ENCODE measurements at places on chromosomes 3 and 15.

DNA sequence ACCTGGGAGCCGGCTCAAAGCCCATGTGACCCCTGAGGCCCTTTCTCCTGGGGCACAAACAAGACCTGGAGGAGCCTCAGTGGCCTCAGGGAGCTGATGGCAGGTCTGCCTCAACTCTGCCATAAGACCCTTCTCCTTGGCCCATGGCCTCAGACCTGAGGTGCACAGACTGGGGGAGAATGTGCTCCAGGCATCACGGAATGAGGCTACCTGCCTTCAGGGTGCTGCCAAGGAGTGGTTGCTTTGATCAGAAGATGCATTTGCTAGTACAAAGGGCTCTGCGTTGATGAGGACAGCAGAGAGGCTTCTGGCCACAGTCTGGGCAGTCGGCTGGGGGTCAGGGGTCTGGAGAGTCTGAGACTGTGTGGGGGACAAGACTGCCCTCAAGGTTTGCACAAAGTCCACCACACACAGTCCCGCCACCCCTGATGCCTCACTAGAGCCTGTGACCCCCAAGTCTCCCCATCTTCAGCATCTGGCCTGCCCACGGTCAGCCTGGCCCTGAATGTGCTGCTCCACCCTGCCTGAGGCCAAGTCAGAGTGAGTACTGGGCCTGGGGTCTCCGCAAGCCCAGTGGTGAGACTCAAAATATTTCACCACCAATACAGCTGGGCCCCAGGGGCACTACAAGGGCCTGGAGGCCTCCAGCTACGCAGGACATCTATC lies 26.6 kb downstream of the ALDH1L1 start:
- DNase-seq: no peak

DNA sequence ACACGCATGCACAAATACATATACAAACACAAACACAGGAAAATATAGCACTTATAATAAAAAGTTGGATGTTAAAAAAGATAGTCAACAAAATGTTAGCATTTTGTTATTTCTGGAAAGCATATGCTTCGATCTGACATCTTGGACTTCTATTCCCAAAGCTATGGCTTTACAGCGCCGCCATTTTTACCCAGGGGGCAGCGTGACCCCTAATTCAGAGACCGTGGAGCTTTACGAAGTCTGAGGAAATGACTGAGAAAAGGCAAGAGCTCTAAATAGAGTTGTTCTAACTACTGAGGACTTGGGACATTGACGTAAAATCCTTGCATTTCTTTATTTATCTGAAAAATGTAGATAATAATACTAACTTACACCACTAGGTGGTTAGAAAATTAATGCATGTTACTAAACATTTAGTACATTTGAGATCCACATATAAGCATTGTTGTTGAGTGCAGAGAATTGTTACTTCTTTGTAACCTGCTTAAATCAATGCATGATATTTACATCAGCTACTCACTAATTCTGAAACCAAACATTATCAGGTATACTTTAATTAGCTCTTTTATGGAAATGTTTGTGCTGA lies 155.4 kb downstream of the TP63 start:
- DNase-seq: no peak

- no peak for DNase-seq
Measured at GRCh38 chr3:171770689-171771620, 39.3 kb downstream of the PLD1 start.

- no peak for DNase-seq
Measured at GRCh38 chr3:56782215-56782614, 19.5 kb downstream of the ARHGEF3 start.

DNA sequence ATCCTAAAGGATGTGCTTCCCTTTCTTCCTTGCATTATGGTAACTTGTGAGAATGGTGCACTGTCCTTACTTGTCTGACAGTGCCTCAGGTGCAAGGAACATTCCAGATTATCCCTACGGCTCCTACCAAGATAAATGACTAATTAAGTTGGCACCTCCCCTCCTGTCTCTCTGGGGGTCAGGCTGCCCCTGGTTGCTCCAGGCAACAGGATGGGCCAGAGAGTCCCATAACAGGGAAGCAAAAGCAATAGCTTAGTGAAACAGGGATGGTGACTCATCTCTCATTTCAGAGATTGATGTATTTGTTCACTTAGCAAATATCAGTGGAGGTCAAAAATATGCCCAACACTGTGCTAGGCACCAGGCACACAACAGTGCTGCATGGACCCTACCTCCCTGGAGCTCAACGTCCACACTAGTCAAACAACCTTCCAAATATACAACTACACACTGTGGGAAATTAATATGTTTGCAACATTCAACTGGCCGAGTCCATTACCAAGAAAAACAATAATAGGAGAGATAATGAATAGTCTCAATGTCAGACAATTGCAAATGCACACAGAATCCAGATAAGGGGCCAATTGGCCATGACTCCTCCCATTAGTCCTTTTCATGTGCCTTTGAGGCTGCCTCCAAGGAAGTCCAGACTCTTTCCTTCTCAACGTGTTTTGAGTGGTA lies 249.0 kb downstream of the TLE3 start:
- DNase-seq: no peak

GRCh38 chr15:71131601-71132362 lies 16.5 kb downstream of the THSD4 start:
- DNase-seq: no peak

GRCh38 chr3:66638717-66639116 lies 137.9 kb upstream of the LRIG1 start:
- no peak for DNase-seq

GRCh38 chr15:41180206-41180789 lies 50.3 kb downstream of the EXD1 start:
- no peak for DNase-seq

DNA sequence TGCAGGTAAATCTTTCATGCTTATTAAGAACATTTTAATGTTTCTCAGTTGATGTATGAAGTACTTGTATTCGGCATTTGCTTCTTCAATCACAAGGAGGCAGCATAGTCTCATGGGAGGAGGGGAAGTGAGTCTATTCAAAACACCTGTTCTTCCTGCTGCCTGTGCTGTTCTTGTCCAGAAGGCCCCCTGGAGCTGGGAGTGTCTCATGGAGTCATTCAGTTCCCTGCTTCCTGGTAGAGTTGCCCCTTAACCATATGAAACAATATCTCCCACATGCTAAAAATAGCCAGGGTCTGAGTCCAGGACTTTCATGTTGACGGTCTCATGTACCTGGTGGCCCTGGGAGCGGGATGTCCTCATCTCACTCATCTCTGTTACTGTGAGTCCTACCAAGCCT lies 15.5 kb upstream of the PPP1R2 start:
- no peak for DNase-seq

GRCh38 chr3:189474944-189475343 lies 156.2 kb upstream of the TP63 start:
- DNase-seq: no peak

DNA sequence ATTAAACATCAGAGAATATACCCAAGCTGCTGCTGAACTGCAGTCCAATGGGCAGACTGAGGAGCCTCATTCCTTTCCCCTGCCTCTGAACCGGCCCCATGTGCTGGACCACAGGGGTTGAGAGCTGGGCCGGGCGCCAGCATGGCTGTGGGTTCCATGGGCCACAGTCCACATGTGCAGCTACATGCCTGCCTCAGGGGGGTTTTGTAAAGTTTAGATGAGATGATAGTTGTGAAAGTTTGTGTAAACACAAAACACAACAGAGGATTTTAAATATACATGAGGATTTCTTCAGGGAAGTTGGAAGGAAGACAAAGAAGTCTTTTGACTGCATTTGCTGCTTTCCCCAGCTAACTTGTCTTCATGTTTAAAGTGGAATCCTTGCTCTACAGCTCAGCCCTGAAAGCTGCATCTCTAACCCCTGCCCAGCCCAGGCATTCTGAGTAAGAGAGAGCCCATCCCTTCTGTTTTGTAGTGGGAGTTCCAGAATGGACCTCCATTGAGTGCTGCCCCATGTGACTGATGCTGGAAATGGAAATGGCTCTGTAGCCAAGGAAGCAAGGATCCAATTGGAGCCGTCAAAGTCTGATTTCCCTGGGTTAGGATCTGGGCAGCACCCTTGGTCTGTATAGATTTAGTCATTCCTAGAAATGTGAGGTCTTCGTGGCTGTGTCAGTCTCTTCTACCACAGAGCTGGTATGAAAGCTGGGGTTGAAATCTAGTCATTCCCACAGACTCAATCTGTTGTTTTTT lies 17.5 kb downstream of the SLC12A8 start:
- DNase-seq: no peak

DNA sequence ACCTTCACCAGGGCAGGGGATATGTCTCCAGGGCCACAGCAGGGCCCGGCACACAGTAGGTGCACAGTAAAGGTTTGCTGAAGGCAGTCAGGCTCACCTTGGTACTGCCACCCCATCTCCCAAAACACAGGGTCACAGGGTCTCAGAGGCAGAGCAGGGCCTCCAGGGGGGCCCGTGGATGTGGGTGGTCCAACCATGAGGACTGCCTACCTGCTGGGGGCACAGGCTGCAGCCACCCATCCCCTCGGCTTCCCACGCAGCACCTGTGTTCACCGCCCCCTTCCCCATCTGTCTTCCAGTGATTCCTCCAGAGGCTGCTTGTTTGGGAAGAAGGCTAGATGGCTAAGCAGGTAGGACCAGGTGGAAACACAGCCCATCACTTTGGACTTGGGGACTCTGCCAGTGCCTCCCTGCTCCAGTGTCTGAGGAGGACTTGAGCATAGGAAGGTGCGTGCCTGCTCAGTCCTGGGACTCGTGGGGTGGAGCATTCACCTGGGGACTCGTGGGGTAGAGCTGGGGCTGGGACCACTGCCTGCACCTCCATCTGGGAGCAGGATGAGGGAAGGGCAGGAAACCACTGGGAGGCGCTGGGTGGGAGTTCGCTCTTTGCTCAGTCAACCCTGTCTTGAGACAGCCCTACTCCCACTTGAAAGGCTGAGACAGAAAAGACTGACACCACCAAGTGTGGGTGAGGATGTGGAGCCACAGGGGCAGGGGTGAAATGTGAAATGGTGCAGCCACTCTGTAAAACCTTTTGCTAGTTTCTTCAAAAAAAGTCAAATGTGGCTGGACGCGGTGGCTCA lies 18.8 kb upstream of the PLXND1 start:
- DNase-seq: no peak

DNA sequence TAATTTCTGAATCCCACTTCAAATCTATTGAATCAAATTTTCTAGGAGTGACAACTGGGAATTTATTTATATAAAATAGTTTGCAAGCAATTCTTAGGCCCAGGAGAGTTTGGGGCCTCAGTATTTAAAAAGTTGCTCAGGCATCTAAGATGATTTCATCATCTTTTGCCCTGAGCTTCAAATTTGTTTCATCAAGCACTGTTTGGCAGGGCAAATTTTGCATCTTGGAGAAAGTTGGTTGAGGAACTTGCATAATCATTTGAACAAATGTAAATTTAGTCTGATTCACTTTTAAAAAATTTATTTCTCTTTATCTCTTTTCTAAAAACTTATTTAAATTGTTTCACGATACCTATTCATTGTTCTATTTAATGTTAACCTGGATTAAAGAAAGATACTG lies 702.8 kb downstream of the SI start:
- no peak for DNase-seq

DNA sequence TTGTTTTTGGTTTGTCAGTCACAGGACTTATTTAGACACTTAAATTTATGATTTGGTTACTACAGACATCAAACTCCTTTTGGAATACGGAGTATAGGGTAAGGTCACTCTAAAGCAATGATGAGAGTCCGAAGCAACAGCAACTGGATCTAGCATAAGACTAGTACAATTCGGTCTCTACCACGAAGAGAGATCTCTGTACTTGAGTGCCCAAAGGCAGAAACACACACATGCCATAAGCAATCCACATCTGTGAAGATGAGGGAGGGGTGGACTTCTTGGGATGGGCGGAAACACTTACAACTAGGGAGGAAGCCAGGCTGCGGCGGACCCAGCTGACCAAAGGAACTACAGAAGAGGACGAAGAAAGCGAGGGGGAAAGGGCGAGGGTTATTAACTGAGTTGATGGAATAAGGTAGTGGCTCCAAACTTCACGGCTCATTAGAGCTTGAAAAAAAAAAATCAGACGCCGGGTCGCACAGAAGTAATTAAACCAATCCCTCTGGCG lies 595 bp downstream of the DPH6 start:
- DNase-seq: peak; percentile 5

GRCh38 chr3:77042882-77043281 lies 3.0 kb downstream of the ROBO2 start:
- DNase-seq: no peak

GRCh38 chr3:35718921-35719320 lies 79.6 kb downstream of the ARPP21 start:
- DNase-seq: no peak

DNA sequence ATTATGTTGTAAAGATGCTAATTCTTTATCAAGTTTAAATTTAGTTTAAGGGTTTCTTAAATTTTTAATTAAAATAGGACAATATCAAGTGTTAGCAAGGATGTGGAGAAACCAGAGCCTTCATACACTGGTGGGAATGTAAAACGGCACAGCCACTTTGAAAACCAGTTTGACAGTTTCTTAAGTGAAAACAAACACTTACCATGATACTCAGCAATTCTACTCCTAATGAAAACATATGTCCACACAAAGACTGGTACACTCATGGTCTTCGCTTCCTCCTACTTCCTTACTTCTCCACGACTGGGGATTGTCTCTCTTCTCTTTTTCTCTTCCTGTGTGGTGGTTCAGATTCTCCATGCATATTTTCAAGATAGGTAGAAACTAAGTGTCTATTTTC lies 9.2 kb downstream of the SKIC8 start:
- no peak for DNase-seq

Measured in activated T-cell treated with anti-CD3 and anti-CD28 coated beads for 4 hours (primary cell).